ENCODE measurements at places on chromosomes 6 and 20.

- no peak for DNase-seq
Measured at GRCh38 chr20:58702161-58702510, 9.5 kb downstream of the NPEPL1 start.

DNA sequence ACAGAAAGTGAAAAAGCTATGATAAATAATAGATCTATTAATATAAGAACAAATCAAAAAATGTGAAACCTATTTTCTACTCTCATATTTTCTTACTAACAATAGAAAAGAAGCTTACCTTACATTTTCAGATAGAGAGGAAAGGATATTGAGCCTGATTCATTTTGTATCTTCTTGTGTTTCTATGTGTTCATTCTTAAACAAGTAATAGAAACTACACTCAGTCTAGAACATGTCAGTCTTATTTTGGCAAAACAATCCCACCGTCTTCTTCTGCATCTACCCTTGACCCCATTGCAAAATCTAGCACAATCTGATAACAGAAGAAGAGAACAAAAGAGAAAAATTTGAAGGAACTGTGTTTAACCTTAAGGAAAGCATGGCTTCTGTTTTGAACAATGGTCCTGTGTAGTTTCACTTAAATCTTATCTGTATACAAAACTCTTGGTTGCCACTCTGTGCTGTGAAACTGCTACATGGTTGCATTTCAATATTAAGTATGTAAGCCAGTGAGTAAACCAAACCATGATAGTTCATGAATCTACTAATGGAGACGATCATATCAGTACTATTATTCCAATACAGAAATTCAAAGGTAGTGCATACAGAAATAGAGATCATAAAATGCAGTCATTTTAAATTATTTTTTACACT is 69.5 kb upstream of the LGSN start:
- no peak for DNase-seq

- no peak for DNase-seq
Measured at GRCh38 chr6:115668211-115668610, 392.5 kb downstream of the FRK start.

DNA sequence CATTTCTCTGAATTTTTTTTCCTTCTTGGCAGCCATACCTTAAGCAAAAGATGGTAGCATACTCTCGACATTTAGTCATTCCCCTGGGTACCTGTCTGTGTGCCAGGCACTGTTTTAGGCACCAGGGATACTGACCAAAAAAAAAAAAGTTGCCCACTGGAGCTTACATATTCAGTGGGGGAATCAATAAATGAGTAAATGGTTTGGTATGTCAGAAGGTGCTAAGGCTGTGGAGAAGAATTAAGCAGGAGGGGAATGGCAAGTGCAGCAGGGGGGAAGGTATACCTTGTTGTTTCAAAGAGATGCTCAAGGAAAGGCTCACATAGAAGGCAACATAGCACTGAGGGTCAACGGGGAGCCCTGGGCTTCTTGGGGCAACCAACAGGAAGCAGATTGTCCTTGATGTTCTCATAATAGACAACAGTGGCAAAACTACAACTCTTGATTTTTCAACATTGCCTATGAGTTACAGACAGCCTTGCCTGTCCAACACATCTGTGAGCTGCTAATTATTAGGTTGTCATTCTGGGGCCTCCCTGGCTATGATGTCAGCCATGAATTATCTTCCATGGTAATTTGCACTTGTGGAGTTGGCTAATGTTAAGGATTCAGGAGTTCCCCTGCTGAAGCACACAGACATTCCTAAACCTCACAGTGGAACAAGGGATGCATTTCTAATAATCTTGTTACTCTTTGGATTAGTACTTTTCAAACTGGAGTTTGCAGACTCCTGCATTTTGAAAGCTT is 19.6 kb downstream of the NT5E start:
- DNase-seq, result no peak

DNA sequence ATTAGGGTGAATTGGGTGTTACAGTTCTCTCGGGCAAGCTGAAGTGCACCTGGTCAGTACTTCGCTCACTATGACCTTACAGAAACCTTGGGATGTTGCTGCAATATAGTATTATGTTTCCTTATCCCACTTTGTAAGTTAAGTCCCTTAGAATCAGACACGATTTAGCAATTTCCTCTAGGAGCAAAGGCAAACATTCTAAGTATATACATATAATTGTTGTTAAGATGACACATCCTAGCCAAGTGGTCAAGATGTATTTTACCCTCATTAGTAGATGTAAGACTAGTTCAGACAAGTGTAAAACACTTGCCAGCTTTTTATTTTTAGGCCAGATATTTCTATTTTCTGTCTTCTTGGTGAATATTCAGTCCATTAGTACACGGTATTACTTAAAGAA is 31.1 kb upstream of the RGS17 start:
- no peak for DNase-seq

DNA sequence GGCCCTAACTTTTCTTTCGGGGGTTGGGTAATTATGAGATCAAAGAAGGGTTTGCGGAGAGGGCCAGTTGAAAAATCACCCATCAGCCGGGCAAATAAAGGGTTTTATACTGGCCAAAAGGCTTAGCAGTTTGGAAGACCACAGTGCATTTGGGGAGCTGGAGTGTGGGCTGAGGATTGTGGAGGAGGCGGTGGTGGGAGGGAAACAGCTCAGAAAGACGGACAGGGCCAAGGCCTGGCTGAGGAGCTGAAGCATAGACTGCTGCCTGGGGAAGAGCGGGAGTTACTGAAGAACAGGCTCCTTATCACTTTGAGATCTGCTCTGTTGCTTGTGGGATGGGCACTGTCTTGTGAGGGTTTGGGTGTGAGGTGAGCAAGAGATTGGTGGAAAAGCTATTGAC is 144.2 kb downstream of the CARMIL1 start:
- no peak for DNase-seq

DNA sequence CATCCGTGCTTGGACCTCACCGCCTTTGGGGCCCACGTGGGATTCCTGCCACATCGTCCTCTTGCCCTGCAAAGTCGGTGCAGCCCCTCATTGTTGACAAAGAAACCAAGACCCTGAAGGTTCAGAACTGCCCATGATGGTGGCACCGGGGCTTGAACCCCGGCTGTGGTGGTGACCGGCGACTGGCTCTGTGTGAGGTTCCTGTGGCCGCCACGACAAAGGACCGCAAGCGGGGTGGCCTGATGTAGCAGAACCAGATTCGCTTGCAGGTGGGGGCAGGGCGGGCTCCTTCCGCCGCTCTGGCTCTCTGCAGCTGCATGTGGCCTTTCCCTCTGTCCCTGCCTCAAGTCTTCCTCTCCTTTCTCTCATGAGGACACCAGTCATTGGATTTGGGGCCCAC is 28.7 kb downstream of the SLCO4A1 start:
- no peak for DNase-seq

DNA sequence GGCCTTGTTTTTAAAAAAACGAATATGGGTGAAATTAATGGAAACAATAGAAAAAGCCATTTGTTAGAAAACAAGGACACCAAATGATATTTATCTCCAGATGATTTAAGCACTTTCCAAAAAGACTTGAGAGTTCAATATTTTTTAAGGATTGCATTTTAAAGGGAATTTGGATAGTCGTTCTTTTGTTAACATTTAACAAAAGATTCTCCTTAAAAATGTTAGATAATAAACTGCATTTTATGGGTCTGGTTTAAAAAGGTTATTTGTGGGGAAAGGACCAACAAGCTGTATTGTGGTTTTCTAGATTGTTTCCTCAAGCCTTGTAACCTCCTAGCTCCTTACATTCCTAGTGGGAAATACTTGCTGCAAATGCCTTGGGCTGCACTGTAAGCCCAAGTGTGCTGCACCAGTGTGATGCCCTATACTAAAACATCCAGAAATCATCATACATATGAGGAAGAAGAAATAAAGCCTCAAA is 1.5 kb upstream of the PHIP start:
- no peak for DNase-seq

- no peak for DNase-seq
Measured at GRCh38 chr6:39496915-39497314, 174.4 kb upstream of the KCNK16 start.

DNA sequence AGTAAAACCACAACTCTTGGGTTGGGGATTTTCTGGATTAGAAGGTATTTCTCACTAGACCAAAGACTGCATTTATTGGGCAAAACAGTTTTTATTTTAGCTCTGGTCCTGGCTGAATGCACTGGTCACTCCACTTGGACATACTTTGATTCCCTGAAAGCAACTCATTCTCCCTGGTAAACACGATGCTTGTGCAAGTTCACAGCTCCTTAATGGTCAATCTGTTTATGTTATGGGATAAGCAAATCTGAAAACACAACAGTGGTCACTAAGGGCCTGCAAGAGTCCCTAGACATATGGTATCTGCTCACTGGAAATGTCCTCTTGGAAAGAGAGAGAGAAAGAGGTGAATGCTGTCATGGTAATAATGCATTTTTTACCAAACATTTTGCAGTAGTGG is 559.8 kb downstream of the CDH26 start:
- no peak for DNase-seq

- DNase-seq, result peak; percentile 4
Measured at GRCh38 chr6:88922775-88923548, 40.5 kb downstream of the RNGTT start.

- DNase-seq, result no peak
Measured at GRCh38 chr6:16105854-16106253, 23.0 kb upstream of the MYLIP start.

- no peak for DNase-seq
Measured at GRCh38 chr6:12381587-12381986, 91.4 kb downstream of the EDN1 start.

DNA sequence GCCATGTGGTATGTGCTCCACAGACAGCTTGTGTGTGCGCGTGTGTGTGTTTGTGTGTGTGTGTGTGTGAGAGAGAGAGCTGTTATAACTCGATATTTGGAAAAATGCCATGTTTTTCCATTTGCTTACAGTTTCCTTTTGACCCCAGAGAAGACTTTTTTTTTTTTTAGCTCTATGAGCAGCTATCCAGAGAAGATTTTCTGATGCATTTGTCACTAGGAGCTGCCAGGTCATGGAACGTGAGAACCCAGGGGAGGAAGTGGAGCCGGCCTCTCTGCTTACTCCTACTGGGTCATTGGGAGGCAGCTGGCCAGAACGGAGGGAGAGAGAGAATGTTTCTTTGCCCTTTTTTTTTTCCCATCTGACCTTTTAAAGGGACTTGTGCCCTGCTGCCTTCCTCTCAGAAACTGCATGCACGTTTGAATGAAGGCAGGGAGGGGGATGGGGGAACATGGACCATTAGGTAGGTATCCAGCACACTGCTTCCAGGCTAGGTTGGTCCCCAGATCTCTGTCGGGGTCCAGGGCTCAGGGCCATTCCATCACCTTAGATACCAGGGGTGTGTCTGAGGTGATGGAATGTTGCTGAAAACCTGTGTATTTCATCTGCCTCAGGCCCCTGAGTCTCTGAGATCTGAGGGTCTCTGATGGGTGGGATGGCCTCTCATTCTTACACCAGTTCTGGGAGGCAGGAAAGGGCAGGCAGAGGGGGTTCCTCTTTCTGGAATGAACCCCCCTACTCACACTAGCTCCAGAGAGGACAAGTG is 11.2 kb upstream of the MRPS18A start:
- no peak for DNase-seq

DNA sequence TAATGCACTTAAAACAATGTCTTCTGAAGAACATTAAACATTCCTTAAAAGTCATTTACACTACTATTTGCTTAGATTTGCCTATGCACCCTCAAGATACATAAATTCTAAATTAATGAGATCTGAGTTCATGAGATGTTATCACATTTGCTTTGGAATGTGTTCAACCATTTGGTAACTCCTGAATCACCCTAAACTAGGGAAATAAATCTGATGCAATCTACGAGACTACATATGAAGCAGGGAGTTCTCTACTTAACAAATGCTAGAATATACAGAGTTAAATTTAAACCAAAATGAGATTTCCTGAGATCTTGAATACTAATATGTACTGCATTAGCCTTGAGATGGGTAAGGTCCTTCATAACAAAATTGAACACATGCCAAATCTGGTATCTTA is 170.1 kb downstream of the CLIC5 start:
- no peak for DNase-seq
